ENCODE measurements at places on chromosomes 2 and 18.
A peak's percentile ranks its signal among the peaks of the same experiment; 100 is the strongest.

DNA sequence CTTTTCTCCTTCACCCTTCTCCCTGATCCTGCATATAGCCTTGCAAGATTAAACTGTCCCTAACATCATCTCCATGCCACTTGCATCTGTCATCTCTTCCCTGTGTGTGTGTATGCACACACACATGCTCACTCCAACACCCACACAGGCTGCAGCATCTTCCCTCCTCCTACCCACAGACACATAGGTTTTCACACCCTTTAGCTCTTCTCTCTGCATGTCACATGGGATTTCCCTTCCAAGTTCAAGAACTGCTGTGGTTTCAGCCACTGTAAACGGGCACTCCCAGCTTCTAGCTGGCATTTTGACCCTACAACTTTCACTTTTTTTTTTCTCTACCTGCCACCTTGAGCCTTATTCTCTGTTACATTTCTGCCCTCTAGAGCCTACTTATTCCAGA lies 6.4 kb downstream of the CELF4 start:
- no peak for DNase-seq

DNA sequence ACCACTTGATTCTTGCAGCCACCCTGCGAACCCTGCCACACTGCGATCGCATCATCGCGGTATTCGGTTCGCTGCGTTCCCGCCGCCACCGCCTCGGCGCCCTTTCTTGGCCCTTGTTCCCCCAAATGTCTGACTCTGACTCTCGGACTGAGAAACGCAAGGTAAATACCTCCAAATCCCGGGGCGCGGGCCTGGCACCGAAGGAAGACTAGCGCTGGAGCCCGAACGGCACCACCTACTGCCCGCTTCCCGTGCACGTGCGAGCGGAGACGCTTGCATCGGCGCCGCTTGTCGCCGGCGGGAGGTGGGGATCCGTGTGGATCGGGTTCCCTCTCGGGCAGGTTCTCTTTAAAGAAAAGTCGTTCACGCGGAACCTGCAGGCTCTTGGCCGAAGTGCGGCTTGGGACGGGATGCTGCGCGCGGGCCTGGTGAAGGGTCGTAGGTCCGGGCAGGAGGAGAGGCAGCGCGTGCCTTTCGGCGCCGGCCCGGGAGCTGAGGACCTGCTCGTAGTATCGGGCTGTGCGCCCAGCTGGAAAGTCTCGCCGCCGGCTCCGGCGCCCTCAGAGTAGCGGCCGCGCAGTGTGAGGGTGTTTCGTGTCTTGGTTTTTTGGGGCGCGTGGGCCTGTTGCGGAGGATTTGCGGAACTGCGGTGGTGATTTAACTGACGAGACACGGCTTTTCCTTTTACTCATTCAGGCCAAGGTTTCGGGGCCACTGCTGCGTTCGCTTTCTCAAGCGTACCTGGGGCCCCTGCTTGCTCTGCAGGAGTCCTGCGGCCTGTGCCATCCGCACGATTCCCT lies 514 bp downstream of the BCL2L11 start:
- DNase-seq = no peak

GRCh38 chr2:206526416-206526815 lies 83.1 kb downstream of the ADAM23 start:
- no peak for DNase-seq

DNA sequence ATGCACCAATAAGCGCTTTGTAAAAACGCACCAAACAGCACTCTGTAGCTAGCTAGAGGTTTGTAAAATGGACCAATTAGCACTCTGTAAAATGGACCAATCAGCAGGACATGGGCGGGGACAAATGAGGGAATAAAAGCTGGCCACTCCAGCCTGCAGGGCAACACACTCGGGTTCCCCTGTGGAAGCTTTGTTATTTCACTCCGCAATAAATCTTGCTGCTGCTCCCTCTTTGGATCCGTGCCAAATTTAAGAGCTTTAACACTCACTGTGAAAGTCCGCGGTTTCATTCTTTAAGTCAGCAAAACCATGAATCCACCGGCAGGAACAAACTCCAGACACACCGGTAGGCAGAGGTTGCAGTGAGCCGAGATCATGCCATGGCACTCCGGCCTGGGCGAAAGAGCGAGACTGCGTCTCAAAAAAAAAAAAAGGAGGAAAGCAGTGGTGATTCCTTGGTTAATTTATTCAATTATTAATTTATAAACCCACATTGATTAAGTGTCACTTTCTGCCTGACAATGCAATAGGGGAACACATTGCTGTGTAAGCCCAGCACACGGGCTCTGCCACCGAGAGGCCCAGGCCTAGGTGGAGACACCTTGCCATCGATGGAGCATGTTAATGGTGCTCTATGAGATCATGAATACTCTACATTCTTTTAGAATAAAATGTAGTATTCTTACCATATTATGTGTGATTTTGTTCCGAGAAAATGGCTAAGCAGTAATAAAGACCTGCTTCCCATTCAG lies 687.6 kb upstream of the HS6ST1 start:
- DNase-seq = no peak

DNA sequence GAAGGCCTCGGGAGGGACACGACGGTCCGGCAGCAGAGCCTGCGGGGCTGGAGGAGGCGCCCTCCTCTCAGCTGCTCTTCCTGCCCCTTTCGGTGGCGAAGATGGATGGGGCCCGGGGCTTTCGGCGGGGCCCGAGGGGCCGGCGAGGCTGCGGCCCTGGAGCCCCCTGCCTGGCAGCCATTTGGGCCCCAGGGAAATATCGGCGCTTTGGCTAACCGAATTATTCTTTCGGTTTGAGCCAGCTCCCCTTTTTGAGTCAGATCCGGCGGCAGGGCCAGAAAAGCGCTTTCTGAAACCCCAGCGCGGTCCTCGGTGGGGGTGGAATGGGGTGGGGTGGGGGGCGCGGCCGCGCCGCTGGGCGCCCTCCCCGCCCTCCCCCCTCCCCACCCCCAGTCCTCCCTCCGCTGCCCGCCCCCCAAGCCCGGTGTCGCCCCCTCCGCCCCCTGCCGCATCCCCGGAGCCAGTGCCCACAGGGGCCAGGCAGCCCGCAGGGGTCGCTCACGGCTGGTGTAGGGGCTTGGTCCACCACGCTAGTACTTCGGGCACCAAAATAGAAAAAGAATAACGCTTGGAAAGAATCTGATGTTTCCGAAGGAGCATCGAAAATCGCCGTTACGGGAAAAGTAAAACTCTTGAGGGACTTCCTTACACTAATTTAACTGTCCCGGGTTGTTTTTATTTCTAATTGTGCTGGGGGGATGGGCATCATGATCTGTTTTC lies 9.1 kb upstream of the ARID5A start:
- no peak for DNase-seq

GRCh38 chr2:19538411-19538963 lies 180.1 kb upstream of the OSR1 start:
- DNase-seq = peak; percentile 91

- no peak for DNase-seq
Observed at GRCh38 chr2:228446734-228447133, 265.2 kb upstream of the SPHKAP start.

DNA sequence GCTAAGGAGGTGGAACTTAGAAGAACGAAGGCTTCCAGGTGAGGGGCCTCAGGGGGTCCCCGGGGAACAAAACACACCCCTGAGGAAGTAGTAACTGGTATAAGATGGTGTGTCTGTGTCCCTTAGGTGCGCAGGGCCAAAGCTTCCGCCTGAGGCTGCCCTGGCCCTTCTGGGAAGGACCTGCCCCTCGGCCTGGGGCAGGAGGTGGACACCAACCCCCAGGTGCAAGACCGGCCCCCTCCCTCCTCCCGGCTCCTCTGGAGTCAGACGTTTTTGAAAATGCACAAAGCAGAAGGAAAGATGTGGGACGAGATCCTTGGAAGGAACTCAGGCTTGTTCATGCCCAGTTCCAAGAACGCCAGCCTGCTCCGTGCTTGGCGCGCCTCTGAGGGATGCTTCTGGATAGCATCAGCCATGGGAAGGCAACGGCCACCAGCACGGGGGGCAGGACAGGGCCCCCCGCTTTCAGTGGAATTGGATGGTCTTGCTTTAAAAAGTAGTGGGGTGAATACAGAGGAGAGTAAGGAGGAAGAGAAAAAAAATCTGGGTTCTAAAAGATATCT lies 37.5 kb downstream of the MYT1L start:
- DNase-seq = no peak

- peak; percentile 38 for DNase-seq
Observed at GRCh38 chr2:7725171-7725849, 808.1 kb downstream of the RNF144A start.

GRCh38 chr18:76662626-76663025 lies 159.7 kb upstream of the ZNF236 start:
- DNase-seq = no peak

GRCh38 chr2:85920810-85921545 lies 32.2 kb upstream of the ST3GAL5 start:
- DNase-seq = no peak

DNA sequence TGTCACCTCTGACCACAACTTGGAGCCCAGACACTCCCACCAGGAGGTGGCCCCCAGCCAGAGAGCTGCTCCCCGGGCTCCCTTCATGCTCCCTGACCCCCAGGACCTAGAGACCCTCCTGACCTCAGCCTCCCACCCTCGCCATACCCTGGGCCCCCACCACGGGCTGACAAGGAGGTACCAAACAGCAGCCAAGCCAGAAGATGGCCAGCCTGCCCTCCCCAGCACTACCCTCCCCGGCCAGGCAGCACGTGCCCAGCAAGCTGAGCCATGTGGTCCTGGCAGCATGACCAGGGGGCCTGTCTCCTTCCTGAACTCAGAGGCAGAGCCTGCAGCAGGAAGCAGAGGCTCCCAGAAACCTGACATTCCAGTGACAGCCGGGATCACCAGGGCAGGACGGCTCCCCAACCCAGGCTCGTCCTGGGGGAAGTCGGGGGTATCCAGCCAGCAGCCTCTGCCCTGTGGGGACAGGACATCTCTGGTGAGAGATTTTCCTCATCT lies 69.4 kb upstream of the GPC1 start:
- no peak for DNase-seq

GRCh38 chr2:85936421-85937068 lies 47.8 kb upstream of the ST3GAL5 start:
- DNase-seq = no peak

GRCh38 chr2:26591619-26592505 lies 49.3 kb downstream of the CIB4 start:
- DNase-seq = no peak

DNA sequence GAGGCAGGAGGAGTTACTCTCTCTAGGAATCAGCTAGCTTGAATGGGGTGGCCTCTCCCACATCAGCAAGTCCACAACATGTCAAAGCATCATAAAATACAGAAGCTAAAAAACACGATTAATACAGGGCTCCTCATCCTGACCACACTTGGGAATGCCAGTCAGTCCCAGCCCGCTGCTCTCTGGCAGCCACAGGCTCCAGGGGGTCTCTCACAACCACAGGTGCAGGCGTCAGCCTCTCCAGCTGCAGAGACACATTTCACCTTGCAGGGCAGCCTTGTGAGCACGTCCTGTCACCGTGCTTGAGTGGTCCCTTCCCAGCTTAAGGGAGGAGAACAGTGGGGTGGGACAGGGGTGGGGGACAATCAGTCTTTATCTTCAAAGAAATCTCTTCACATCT lies 137.4 kb upstream of the SH3BP4 start:
- DNase-seq = no peak

GRCh38 chr2:111116843-111117597 lies 3.7 kb upstream of the BCL2L11 start:
- DNase-seq = peak; percentile 37

- no peak for DNase-seq
Observed at GRCh38 chr2:70959271-70959761, 19.1 kb upstream of the ANKRD53 start.

GRCh38 chr2:149160701-149161217 lies 122.3 kb downstream of the LYPD6B start:
- DNase-seq = peak; percentile 16

GRCh38 chr18:76524900-76525698 lies 30.1 kb upstream of the ZNF516 start:
- DNase-seq = peak; percentile 54

DNA sequence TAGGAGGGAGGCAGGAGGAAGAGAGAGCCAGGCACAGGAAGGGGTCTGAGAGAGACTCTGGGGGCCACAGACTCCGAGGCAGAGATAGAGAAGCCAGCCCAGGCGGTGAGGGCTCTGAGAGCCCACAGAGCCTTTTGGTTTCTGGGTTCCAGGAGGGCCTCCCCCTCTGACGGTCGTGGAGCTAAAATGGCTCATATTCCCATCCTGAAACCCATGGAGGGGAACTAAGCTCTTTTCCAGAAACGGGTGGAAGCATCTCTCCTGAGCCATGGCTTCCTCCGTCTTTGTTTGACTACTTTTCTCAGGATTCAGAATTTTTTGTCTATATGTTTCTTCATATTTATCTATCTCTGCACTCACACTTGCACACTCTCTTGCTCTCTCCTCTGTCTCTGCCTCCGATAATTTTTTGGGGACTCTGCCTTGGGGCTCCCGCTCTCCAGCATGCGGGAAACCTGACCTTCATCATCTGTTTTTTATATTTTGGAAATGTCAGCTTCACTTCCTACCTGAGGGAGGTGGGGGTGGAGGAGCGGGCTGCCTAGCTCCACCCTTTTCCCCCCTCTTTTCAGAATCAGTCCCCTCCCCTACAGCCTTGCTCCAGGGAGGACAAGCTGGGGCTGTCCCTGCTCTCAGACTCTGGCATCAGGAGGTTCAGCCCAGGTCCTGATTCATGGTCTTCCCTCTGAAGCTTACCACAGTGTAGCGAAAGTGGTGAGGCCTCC lies 5.0 kb upstream of the PKDCC start:
- no peak for DNase-seq

GRCh38 chr2:96698221-96698861 lies 41.5 kb downstream of the LMAN2L start:
- DNase-seq = no peak

DNA sequence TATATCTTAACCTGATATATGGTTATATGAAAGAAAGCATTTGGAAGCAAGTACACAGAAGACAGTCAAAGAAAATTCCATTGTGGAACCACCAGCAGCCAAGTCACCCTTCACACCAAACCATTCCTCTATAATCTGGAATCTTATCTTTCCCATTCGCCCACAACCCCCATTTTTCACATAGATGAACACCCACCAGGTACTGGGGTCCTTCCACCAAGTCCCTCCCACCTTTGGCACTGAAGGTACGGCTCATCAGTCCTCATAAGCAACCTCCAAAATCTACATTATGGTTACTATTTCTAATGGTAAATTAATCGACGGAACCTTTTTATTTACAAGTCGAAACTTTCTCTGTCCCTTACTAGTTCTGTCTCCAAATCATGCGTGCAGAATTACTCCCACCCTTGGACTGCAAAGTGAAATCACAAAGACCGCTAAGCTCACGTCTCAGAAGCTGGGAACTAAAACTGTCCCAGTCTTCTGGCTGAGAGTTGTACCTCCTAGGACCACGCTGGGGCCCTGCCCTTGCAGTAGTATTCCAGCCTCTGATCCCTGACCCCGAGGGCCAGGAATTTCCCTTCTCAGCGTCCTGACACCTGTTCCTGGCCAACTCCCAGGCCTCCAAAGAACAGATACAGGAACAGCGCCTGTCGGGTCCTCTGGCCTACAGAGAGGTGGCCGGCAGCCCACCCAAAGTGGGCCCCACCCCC lies 702 bp downstream of the OLA1 start:
- no peak for DNase-seq

- peak; percentile 50 for DNase-seq
Observed at GRCh38 chr2:127771756-127772155, 39.2 kb downstream of the WDR33 start.

Measured in astrocyte of the cerebellum (primary cell).